Melanocyte of skin (primary cell): ENCODE measurements at places on chromosomes 16 and 17. TPM values are rescaled to one million over a fixed set of nuclear protein-coding genes. Genes with fewer than 3 reads are reported as not detected.

KRT17 gene
- total RNA-seq: 1.4 TPM in 1 of 2 replicates, not detected in the other

HOXB13 gene
- 0.62 and 11.7 TPM in 2 replicates for total RNA-seq

PLXDC1 gene
- 0.67 and 0.93 TPM in 2 replicates for total RNA-seq

CA5A gene
- not detected in 2 replicates for total RNA-seq

C17orf100 gene
- 0.15 and 0.33 TPM in 2 replicates for total RNA-seq

ZNF750 gene
- not detected in 2 replicates for total RNA-seq

ANKRD40CL gene
- not detected in 2 replicates for total RNA-seq

RAP1GAP2 gene
- total RNA-seq: 1.0 and 1.1 TPM in 2 replicates

AXIN2 gene
- 1.7 and 8.0 TPM in 2 replicates for total RNA-seq
